ENCODE measurements at places on chromosomes 12 and 14. TPM values are rescaled to one million over a fixed set of nuclear protein-coding genes. Genes with fewer than 3 reads are reported as not detected.

The RARG gene
- total RNA-seq = 23.2 TPM

The GPX2 gene
- total RNA-seq = 291 TPM

The SLC24A4 gene
- total RNA-seq = 0.41 TPM

The KLHL42 gene
- total RNA-seq = 14.4 TPM

The TRHDE gene
- 0.06 TPM for total RNA-seq

The EMP1 gene
- 196 TPM for total RNA-seq

The CCDC196 gene
- total RNA-seq = not detected

The MYO1A gene
- 0.10 TPM for total RNA-seq

The DLST gene
- 100 TPM for total RNA-seq

The CISTR gene
- not detected for total RNA-seq

The SLC6A12 gene
- 1.2 TPM for total RNA-seq

The TAS2R30 gene
- not detected for total RNA-seq

The NTF3 gene
- not detected for total RNA-seq

The IGF1 gene
- total RNA-seq = not detected

The IFT81 gene
- 17.6 TPM for total RNA-seq

The BEGAIN gene
- total RNA-seq = 6.1 TPM

The CTSG gene
- total RNA-seq = not detected

Measured in A549 treated with dexamethasone at 1 μM for 4 hours (cell line).